ENCODE measurements at places on chromosomes 2 and 18.

GRCh38 chr2:126645211-126645618 is 10.7 kb upstream of the GYPC start:
- DNase-seq = no peak

DNA sequence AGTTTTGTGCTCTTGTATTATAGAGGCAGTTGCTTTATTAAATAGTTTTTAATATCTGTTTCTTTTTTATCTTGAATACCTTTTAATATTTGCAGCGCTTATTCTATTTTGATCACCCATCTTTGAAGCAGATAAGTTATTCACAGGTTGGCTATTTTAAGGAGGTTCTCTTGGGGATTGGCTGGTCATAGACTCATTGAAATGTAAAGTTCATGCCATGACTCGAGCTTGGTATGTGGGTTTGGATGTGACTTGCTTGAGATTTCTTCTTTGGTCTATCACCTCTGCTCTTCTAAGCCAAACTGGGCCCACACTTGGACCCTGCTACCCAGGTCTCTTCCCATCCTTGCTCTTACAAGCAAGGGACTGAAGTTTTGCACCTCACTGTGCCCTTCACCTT is 33.6 kb downstream of the FARP2 start:
- DNase-seq = no peak

- no peak for DNase-seq
Measured at GRCh38 chr2:232228971-232229894, 149.3 kb upstream of the ALPP start.

GRCh38 chr2:126145752-126146151 is 510.2 kb upstream of the GYPC start:
- DNase-seq = no peak

GRCh38 chr2:12560618-12561017 is 156.1 kb upstream of the TRIB2 start:
- DNase-seq = no peak

- no peak for DNase-seq
Measured at GRCh38 chr18:8556424-8556823, 52.8 kb upstream of the RAB12 start.

DNA sequence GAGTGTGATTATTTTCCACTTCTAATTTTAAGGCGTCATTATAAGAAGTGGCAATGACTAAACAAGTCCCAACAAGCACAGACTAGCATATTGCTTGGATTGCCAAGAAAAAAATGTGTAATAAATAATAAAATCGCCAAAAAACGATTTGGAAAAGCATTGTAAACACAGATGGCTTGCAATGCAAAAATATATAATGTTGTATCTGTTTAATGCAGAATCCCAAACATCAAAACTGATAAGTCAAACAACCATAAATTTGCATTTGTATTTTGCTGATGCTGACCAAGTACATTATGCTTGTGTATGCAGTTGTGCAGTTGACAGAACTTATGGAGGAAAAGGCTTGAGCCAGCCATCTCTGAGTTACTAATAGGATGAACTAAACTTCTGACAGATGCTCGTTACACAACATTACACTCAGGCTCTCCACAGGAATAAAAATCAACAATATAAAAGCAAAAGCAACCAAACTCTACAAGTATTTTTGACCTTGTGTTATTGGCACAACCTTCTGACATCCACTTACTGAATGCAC is 68.1 kb downstream of the DNER start:
- DNase-seq = no peak

DNA sequence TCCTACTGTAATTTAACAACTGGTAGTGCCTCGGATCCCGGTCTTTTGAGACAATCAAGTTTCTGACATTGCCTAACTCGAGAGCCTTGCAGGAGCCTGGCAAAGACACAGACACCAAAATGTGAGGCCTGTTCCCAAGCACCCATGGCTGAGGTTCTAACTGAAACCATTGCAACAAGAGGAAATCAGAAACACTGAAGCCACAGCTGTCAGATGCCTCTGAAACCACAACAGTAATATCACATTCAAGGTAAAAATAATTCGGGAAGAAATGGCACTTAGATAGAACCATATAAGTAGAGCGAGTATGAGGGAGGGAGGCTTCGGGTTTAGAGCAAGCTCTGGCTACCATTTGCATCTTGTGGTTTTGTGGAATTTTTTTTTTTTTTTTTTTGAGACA is 285.9 kb downstream of the FBXO15 start:
- DNase-seq = no peak

GRCh38 chr2:1750933-1751766 is 6.8 kb upstream of the PXDN start:
- DNase-seq = no peak

DNA sequence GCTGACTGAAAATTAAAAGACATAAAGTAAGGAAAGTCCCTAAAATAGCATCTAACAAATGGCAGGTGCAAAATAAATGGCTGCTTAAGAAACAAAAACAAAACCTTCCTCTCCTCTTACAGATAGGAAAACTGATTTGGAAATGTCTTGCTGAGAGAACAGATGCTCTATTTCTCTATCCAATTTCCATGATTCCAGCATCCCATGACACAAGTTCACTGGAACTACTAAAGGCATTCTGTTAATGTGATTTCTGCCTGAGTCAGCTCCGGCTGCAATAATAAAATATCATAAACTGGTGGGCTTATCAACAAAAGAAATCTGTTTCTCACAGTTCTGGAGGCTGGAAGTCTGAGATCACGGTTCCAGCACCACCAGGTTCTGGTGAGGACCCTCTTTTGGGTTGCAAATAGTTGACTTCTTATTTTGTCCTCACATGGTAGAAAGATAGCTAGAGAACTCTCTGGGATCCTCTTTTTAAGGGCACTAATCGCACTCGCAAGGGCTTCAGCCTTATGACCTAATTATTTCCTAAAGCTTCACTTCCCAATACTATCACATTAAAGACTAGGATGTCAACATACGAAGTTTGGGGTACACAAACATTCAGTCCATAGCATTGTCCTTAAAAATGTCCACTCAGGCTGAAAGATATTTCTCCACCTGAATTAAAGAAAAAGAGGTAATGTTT is 78.2 kb upstream of the GALNT3 start:
- DNase-seq = no peak

DNA sequence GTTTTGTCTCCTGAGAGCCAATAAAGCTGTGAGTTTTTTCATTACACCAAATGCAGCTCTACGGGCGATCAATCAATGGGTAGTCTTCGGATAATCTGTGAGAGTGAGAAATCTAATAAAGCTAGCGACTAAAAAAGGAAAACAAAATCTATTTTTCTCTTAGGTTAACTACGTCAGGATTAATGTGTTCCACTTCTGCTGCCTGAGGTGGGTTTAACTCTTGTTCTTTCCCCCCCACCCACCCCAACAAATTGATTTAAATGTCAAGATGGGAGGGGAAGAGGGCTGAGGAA is 63.0 kb upstream of the PSMD14 start:
- no peak for DNase-seq

DNA sequence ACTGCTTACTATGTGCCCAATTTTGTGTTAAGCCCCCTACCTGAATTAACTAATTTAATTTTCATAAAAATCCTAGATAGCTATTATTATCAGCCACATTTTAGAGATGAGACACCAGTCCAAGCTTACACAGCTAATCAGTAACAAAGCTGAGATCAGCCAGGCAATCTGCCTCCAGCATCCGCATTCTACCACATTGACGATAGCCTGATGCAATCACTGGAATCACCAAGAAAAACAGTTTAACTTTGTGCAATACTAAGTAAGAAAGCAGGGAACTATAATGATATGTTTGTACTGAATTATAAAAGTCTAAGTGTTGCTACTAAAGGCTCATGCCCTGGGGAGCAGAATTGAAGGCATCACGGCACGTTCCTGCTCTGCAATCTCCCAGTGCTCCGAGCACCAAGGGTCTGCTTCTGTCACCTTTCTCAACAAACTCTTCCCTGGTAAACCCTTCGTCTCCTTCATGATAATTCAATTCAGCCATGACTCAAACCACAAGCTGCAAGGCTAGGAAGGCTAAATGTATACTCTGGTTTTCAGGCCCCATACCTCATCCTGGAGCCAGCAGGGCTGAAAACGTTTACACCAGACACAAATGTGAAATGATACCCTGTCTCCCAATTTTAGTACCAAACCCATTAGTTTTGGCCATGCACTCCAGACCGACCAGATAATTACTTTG is 19.4 kb downstream of the KANSL3 start:
- DNase-seq = no peak

DNA sequence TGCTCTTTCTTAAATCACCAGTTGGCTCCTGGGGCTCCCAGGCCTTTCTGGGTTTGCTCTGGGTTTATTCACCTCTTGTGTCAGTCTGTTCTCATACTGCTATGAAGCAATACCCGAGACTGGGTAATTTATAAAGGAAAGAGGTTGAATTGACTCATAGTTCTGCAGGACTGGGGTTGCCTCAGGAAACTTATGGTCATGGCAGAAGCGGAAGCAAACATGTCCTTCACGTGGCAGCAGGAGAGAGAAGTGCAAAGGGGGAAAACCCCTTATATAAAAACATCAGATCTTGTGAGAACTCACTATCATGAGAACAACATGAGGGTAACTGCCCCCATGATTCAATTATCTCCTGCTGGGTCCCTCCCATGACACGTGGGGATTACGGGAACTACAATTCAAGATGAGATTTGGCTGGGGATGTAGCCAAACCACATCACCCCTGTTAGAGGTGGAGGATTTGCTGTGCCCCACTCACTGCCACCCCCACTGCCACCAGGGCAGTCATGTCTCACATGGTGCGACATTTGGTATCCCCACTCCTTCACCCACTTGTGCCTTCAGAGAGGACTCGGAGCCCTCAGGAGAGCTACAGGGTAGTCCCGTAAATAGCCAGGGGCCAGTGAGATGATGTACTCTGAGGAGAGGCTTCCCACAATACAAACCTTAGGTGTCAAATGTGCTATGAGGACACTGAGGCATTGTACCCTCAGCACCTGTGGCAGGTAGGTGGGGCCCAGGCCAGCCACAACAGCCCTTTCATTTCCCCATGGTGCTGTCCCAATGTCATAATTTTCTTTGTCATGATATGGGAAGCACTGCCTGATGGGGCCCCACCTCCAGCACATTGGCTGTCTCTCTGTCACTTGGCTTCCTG is 35.7 kb downstream of the CDC42EP3 start:
- peak; percentile 92 for DNase-seq

DNA sequence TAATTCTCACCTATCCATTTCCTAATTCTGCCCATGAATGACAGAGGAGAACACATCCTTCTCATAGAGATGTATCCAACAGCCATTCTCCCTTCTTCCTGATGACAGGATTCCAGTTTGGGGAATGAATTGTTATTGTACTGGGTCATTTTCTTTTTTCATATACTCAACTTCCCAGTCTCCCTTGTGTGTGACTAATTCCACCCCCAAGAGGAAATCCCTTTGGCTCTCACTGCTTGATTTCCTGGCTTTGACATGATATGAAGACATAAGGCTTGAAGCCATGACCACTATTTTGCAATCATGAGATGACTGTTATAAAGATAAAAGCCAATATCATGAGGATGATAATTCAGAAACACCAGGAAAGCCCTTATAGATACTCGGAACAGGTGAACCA is 384.7 kb upstream of the ACVR2A start:
- DNase-seq = no peak

GRCh38 chr2:437756-438393 is 150.0 kb upstream of the ALKAL2 start:
- DNase-seq = peak; percentile 75

DNA sequence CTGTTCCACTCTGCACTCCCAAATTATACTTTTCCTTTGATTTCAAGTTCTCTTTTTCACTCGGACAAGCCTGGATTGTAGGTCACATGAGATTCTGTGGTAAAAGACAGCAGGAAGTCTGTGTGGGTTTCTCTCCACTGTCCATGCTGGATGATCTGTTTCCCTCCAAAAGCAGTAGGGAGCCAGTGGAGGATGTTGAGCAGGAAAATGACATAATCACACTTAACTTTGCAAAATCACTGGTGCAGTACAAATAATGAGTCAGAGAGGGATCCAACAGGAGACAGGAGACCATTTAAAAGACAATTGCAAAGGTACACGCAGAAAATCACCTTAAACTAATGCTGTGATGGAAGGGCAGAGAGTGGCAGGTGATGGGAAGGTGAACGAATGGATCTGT is 301.3 kb downstream of the ZNF407 start:
- no peak for DNase-seq

- DNase-seq = no peak
Measured at GRCh38 chr2:159044804-159045286, 76.4 kb downstream of the TANC1 start.

DNA sequence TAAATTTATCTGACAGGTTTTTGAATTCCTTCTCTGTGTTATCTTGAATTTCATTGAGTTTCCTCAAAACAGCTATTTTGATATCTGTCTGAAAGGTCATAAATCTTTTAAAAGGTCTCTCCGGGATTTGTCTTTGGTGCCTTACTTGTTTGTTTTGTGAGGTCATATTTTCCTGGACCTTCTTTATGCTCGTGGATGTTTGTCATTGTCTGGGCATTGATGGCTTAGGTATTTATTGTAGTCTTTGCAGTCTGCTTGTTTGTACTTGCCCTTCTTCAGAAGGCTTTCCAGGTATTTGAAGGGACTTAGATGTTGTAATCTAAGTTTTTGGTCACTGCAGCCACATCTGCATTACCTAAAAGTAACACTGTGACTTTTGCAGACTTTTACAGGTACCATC is 355.2 kb downstream of the PARD3B start:
- DNase-seq = no peak

DNA sequence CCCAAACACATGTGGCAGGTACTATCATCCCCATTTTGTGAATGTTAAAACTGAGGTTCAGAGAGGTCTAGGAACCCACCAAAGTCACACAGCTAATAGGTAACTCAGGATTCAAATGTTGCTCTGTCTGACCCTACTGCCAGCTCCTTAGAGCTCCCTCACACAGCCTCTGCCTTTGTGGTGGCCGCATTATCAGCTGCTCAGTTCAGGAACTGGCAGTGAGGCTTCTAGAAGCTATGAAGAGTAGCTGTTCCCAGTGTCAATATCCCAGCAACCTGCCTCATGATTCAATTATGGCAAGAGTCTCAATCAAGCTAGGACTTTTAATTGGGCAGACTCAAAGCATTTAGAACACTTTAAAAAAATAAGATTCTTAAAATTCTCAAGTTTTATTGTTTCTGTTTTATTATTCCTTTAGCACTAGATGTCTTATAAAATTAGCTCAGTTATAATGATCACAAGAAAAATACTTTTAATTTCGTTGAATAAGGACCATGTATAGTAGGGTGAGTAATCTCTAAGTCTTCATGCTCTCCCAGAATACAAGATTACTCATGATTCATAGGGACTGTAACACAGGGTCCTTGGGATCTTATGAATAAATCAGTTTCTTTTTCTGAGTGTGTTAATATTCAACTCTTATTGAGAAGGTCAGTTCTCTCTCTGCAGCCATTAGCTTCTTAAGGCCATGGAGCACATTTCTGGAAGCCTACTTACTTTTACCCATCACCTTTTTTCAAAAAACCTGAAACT is 342.7 kb downstream of the RND3 start:
- no peak for DNase-seq

- no peak for DNase-seq
Measured at GRCh38 chr2:66541646-66542045, 106.7 kb downstream of the MEIS1 start.

- peak; percentile 25 for DNase-seq
Measured at GRCh38 chr2:178191004-178191508, 3.3 kb upstream of the OSBPL6 start.

GRCh38 chr2:75994759-75995158 is 284.0 kb upstream of the GCFC2 start:
- DNase-seq = no peak

Measured in T-helper 1 cell (primary cell).